ENCODE measurements at places on chromosomes 6 and 20.

GRCh38 chr20:24314053-24314452 lies 155.4 kb upstream of the SYNDIG1 start:
- H3K4me1 ChIP-seq, result no peaks in the 10 kb centered on the region
- H3K27ac ChIP-seq, result no peak overlapping the region
- H3K36me3 ChIP-seq, result no peaks in the 10 kb centered on the region
- H3K27me3 ChIP-seq, result no peaks in the 10 kb centered on the region
- no peak overlapping the region for H3K4me3 ChIP-seq

DNA sequence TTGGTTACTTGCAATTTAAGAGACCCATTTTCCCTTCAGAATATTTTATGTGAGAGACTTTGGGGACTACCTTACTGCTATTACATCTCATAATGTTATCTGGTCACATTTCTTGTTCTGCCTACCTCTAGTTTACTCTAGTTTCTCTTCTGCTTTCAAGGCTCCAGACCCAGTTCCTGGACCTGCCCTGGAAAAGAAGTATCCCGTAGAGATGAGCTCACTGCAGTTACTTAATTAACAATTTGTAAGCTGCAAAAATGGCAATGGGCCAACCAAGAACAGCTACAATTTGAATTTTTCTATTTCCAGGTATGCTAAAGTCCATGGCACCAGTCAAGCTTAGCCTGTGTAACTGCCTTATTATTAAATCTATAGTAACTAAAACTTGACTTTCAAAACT lies 25.0 kb downstream of the TAB2 start:
- H3K36me3 ChIP-seq, result no peaks in the 10 kb centered on the region
- no peak overlapping the region for H3K4me3 ChIP-seq

DNA sequence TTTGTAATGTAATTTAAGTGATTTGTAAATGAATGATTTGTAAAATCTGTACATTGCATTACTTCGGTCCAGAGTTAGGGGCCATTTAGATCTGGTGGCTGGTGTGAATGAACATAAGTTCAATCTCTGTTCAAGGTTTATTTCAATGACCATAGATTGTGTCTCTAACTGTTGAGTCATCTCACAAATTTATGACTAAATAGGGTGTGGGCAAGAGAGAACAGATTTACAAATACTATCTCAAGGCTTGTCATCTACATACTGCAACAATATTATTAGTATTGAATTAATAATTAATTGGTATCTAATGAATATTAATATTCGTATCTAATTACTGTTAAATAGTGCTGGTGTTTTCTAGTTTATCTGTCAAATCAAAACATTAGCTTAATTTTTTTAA lies 115.3 kb upstream of the EDN1 start:
- H3K4me1 ChIP-seq, result no peaks in the 10 kb centered on the region
- H3K27me3 ChIP-seq, result no peaks in the 10 kb centered on the region
- no peak for DNase-seq
- no peak overlapping the region for H3K4me3 ChIP-seq

GRCh38 chr6:29726001-29726400 lies 2.8 kb downstream of the HLA-F start:
- H3K4me3 ChIP-seq, result no peak overlapping the region
- H3K27me3 ChIP-seq, result no peaks in the 10 kb centered on the region
- H3K36me3 ChIP-seq, result no peaks in the 10 kb centered on the region
- no peak overlapping the region for H3K27ac ChIP-seq
- H3K4me1 ChIP-seq, result no peaks in the 10 kb centered on the region

DNA sequence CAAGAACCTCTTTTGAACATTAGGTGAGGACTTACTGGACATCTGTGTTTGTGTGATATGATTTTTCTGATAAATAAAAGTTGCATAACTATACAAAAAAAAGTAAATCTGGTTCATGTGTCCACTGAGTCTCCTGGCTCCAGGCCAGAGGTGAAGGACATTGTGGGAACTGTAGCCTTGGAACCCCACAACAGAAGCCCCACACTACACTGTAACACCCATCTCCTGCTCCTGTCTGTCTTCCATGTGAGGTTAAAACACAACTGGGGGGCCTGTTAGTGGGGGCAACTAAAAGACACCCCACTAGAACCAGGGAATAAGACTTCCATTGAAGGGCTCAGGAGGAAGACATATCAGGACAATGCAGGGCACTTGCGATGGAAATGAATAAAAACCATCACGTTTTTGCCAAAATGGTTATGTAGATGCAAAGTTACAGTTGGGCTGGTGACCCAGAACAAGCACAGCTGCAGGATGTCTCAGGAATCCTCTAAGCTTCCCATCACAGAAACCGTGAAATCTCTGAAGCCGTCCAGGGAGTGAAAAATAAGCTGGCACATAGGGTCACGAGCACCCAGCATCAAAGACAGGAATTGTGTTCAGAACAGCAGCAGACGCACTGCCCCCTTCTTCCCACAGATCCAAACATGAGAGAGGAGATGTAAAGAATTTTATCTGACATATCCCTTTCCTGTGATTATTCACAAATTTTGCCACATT lies 36.7 kb upstream of the PCSK2 start:
- no peaks in the 10 kb centered on the region for H3K36me3 ChIP-seq
- no peak overlapping the region for H3K4me3 ChIP-seq
- H3K4me1 ChIP-seq, result no peaks in the 10 kb centered on the region
- H3K27ac ChIP-seq, result no peak overlapping the region
- no peak for DNase-seq

- H3K36me3 ChIP-seq, result no peaks in the 10 kb centered on the region
- H3K27me3 ChIP-seq, result no peaks in the 10 kb centered on the region
- no peak overlapping the region for H3K4me3 ChIP-seq
- DNase-seq, result no peak
- H3K4me1 ChIP-seq, result no peaks in the 10 kb centered on the region
These were observed 304.2 kb upstream of the PRDM1 start for GRCh38 chr6:105781915-105782314.

DNA sequence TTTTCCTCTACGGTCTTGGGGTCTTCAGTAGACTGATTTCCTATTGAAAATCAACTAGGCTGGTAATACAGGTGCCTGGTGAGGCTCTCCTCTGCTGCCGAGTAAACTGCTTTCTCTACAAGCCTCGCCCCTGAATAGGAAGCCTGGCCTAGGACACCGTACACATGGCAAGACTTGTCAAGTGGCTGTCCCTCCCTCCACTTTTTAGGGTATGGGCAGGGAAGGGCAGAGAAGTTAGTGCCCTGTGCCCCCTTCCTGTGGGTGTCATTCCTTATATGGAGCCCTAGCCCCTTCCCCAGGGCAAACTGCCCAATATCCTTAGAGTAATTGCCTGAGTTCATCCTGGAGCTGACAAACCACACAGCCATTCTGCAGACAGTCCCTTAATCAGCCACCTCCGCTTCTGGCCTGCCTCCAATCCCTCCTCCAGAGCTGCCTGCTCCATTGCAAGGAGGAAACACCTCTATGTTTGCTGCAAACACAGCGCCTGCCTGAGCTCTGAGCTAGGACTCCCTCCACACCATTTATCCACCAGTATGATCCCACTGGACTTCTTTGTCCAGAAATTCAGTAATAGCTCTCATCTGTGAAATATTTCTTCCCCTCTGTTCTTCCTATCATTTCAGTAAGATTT lies 93.1 kb downstream of the CHD6 start:
- no peaks in the 10 kb centered on the region for H3K27me3 ChIP-seq
- peak; percentile 53 for DNase-seq
- peaks cover 6% of the 10 kb centered on the region for H3K36me3 ChIP-seq
- no peak overlapping the region for H3K4me3 ChIP-seq

GRCh38 chr6:70282312-70282918 lies 20.5 kb downstream of the COL9A1 start:
- DNase-seq, result peak; percentile 29
- H3K27me3 ChIP-seq, result peaks cover 56% of the 10 kb centered on the region
- no peak overlapping the region for H3K4me3 ChIP-seq
- peaks cover 18% of the 10 kb centered on the region for H3K4me1 ChIP-seq
- no peak overlapping the region for H3K27ac ChIP-seq
- H3K36me3 ChIP-seq, result no peaks in the 10 kb centered on the region

DNA sequence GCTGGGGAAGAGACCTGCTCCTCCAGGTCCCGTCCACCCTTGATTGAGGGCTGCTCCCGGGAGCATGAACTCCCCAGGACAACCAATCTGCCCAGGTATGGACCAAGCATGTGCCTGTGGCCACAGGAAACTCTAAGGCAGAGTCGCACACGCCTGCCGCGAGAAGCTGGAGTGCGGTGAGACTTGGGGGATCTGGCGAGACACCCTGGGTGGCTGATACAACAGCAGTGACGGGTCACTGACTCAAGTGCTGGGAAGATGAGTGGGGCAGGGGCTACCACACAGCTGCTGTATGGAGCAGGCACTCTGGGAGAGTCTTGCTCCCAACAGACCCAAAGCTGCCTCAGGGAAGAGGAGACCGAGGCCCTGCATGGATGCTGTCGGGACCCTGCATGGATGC lies 40.1 kb downstream of the BFSP1 start:
- H3K27me3 ChIP-seq, result no peaks in the 10 kb centered on the region
- H3K36me3 ChIP-seq, result no peaks in the 10 kb centered on the region
- H3K4me1 ChIP-seq, result no peaks in the 10 kb centered on the region

DNA sequence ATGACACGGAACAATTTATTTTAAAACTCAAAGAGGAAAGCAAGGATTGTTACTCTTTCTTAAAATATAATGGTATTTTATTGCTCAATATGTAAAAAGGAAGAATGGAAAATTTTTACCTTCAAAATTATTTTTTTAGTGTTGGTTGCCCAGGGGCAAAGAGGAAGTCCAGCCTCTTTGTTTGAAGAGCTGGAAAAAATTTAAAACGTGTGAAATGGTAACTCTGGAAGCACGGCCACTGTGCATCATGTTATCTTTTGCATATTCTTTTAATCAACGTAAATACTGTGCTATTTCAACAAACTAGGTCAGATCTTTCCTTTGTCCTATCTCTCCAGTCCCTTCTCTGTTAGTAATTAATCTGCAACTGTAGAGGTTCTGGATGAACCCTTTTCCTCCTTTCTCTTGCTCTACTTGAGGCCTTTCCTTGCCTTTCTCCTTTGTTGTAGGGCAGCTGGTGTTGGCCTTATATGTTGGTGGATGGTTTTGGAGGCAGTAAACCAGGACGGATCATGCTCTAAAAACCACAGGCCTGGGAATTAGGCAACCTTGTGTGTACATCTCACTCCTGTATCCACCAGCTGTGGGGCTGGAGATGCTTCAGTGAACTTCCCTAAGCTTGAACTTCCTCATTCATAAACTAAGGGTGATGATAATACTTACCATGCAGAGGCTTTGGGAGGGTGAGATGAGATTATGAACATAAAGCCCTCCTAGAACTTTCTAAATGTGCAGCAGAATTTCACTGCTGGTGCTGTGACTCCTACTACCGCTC lies 143.3 kb downstream of the PRL start:
- no peaks in the 10 kb centered on the region for H3K27me3 ChIP-seq
- no peak for DNase-seq
- no peaks in the 10 kb centered on the region for H3K36me3 ChIP-seq
- no peak overlapping the region for H3K4me3 ChIP-seq
- H3K27ac ChIP-seq, result no peak overlapping the region

DNA sequence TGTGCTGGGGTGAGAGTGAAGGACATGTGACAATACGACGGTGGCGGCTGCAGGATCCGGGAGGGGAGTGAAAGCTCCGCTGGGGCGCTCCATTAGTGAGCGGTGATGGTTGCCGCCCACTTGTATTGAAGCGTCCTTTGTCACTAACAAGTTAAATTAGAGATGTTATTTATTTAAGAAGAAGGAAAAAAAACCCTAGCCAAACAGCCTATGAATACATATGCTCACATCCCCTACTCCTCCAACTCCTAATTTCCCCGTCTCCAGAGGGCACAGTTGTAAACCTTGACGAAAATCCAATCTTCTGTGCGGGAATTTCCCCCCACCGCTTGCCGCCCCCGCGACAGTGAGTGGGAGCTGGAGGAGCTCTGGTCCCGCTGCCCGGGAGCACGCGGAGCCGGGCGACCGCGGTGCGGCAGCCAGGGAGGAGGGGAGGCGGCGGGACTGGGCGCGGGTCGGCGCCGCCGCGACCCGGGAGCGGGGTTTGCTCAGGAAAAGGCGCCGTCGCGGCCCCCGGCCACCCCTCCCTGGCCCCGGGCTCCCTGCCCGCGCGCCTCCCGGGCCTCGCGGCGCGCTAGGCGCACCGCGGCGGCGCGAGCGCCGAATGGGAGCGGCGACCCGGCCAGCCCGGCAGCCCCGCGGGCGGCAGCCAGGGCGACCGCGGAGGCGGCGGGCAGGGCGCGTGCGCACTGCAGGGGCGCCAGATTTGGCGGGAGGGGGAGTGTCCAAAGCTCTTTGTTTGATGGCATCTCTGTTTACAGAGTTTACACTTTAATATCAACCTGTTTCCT lies at the start of gene MYB:
MYB (plus strand) TSS at position 767 of the 791 bp plus-strand sequence. CDS start 206 bp downstream, outside the sequence.
- DNase-seq, result peak; percentile 70
- H3K36me3 ChIP-seq, result no peaks in the 10 kb centered on the region
- H3K27ac ChIP-seq, result no peak within 1 kb of the TSS
- H3K4me3 ChIP-seq, result peak within 1 kb of the TSS; percentile 53
- peaks cover 9% of the 10 kb centered on the region for H3K4me1 ChIP-seq

DNA sequence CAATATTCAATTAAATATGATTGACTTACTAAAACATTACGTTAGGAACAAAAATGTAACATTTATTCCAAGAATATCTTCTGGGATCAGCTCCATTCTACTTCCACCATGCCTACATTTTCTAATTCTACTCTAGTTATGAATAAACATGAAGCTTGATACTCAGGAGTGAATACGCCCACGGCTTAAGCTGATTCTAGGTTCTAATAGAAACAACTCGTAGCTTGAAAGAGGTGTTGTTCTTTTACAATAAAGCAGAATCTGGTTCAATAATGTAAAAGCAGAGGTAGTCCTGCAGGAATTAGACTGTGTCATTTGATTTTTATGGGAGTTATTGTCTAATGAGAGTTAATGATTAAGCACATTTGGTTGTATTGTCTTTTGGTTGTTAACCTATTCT lies 107.3 kb upstream of the OLIG3 start:
- H3K27me3 ChIP-seq, result peaks cover 2% of the 10 kb centered on the region
- DNase-seq, result no peak
- H3K27ac ChIP-seq, result no peak overlapping the region
- H3K4me1 ChIP-seq, result no peaks in the 10 kb centered on the region
- H3K36me3 ChIP-seq, result no peaks in the 10 kb centered on the region
